ENCODE measurements at places on chromosomes 6 and 20.

- DNase-seq, result no peak
Measured at GRCh38 chr6:86581833-86582232, 355.5 kb upstream of the HTR1E start.

GRCh38 chr20:15475483-15475882 lies 1097.8 kb downstream of the KIF16B start:
- DNase-seq, result no peak

GRCh38 chr6:107666981-107667601 lies 157.0 kb downstream of the SCML4 start:
- DNase-seq, result no peak

DNA sequence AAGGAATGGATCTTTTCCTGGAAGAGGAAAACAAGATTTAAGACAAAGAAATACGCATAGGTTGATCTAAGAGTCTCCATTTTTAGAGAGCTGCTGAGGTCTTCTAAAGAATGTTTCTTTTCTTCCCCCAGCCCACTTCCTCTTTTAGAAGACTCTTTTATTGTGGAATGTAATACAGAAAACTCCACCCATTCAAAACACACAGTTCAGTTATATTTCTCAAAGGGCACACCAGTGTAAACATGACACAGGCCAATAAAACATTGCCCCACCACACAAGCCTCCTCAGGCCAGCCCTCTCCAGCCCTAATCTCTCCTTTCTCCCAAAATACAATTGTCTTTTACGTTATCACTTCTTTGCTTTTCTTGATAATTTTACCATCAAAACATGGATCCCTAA lies 42.8 kb downstream of the SLC35B3 start:
- no peak for DNase-seq

DNA sequence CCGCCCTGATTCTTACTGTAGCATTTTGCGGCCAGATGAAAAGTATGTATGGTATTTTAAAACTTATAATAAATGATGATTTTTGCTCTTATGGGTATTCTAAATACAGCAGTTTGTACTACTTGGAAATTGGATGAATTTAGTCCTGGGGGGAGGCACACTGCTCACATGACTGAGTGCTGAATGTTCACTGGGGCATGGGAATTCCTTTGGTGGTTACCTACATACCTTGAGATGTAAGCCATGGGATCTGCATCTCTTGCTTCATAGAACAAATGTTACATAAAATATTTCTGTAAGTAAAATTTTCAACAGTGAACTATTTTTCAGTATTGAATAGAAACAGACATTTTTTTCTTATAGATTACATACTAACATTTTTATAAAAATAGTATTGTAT lies 71.1 kb downstream of the FIG4 start:
- DNase-seq, result no peak

DNA sequence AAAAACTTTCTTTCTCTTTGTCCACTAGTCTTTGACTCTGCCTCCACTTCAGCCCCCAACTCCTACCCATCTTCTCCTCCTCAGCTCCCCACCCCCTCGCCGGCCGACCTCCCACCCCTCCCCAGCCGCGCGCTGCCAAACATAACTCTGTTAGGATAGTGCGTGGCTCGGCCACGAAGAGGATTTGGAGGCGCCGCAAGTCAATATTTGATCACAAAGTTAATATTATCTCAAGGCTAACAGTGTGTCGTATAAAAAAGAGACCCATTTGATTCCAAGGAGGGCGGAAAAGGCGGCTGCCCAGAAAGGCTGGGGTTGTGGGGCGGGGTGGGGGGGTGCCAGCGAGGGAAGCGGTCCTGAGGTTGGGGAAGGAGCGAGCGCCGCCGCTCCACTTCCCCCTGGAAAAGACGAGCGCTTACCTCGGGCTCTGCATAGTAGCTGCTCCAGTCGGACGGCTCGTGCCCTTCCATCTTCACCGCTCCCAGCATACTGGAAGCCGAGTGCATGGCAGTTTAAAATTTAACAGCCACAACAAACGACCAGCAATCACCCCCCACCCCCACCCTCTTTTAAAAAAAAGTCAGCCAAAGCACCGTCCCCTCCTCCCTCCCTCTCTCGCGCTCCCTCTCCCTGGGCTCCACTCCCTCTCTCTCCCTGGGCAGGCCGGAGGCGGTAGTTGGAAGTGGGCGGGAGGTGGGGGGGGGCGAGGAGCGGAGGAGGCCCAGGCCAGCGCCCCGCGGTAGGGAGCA lies 425 bp downstream of the FOXA2 start:
- DNase-seq, result no peak

- DNase-seq, result no peak
Measured at GRCh38 chr6:36545767-36546307, 1.4 kb downstream of the STK38 start.

DNA sequence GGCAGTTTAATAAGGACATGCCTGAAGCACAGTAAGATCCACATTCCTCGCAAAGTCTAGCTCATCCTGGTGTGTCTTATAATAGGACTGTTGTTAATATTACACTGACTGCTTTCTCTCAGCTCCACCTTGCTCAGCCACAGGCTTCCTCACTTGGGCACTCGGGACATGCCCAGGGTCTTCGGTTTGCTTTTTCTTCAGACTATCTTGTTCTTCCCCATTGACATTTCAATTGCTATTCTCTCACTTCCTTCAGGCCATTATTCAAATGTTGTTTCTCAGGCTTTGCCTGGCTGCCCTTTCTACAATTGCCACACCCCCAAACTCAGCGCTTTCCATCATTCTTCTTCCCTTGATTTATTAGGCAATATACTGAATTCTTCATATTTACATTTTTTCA lies 274.8 kb upstream of the RGS17 start:
- DNase-seq, result no peak

- no peak for DNase-seq
Measured at GRCh38 chr6:98925831-98926230, 21.9 kb downstream of the FBXL4 start.

DNA sequence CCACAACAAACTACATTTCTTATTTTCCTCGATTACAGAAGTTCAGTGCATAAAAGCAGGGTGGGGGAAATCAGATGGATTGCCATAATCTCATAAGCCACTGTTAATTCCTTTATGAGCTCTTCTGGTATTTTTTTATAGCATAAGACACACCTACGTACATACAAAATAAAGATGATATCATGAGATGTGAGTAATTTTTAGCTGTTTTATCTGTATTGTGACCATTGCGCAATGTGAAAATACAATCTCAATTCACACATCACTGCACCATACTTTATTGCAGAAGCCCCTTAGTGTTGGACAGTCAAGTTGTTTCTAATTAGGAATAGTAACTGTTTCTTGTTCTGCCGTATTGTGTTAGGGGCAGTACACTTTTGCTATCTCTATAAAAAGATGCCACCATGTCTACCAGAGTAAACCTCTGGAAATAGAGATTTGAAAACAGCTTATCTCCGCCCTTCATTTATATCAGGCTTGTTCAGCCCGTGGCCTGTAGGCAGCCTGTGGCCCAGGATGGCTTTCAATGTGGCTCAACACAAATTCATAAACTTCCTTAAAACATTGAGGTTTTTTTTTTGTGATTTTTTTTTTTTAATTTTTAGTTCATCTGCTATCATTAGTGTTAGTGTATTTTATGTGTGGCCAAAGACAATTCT lies 90.4 kb downstream of the FARS2 start:
- no peak for DNase-seq

DNA sequence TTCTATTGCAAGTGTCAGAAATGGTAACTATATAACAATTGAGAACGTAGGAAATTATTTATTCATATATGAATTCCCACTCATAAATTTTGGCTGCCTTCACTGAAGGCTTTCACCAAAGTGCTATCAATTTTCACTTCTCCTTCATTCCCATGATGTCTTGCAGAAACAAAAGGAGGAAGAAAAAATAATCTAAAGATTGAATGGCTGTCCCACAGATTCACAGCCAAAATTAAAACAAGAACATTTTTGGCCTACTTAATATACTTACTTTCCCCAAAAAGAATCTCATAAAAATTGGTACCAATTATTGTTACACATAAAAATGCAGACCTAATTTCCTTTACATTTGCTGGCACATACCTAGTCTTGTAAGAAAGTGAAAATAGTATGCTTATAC lies 616.1 kb downstream of the CD109 start:
- no peak for DNase-seq

GRCh38 chr6:45387236-45387635 lies 9.5 kb upstream of the SUPT3H start:
- DNase-seq, result no peak

DNA sequence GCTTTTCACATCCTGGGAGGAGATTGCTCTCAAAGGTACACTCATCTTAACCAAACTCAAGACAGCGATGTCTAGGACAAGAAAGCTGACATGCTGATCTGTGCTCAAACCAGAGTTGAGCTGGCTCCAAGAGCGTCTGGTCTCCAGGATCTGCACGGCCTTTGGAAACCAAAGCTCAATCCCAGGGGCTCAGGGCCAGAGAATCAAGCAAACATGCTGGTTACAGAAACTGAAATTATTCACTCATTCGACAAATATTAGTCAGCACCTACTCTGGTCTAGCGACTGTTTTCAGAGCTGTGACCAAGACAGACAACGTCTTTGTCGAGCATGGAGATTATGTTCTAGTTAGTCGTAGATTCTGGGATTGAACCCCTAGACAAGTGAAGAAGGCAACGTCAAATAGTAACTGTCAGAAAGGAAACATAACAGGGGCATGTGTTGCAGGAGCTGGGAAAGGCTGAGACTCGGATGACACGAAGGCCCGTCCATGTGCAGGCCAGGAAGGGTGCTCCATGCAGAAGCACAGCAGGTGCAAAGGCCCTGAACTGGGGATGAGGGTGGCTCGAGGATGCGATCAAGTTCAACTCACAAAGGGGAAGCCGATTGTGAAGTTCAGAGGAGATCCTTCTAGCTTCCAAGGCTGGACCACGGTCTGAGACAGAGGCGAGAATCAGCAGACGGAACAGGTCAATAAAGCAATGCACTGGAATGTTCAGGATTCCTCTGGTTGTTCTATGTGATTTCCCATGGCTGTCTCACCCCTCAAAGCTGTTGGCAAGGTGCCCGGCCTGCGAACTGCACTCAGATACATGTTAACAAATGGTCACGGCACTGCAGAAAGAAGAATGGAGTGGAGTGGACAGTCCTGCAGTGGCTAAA lies 12.5 kb upstream of the PCK1 start:
- DNase-seq, result no peak

GRCh38 chr6:6994796-6995195 lies 113.0 kb upstream of the RREB1 start:
- DNase-seq, result no peak

All from activated CD4-positive, alpha-beta T cell treated with anti-CD3 and anti-CD28 coated beads, Interleukin-2, amount 50 U/mL, for 48 hours (primary cell).